LoVo (cell line): ENCODE measurements at places on chromosomes 7 and 10.
A peak's percentile ranks its signal among the peaks of the same experiment; 100 is the strongest.

GRCh38 chr7:43199371-43200160 is 87.1 kb downstream of the HECW1 start:
- no peak for DNase-seq

DNA sequence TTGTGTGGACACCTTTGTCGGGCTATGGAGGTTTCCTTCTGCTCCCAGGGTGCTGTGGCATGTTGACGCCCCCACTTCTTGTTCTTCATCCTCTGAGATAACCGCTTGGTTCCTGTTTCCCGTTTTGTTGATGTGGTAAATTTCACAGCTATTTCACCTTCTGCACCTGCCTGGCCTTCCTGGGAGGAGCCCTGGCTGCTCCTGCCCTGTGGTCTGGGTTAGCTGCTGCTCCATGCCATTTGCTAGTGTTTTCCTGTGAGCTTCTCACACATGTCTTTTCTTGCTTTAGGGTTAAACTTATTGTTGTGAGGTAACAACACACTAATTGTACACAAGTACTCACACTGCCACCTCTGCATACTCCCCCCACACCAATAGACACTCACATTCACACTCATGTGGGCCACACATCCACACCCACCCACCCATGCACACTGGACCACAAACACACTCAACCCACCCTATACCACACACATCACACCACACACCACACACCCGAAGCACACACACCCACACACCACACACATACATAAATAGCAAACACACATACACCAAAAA is 46.5 kb upstream of the MSMB start:
- DNase-seq = no peak

GRCh38 chr10:63720072-63720537 is 198.9 kb downstream of the REEP3 start:
- DNase-seq = peak; percentile 68

DNA sequence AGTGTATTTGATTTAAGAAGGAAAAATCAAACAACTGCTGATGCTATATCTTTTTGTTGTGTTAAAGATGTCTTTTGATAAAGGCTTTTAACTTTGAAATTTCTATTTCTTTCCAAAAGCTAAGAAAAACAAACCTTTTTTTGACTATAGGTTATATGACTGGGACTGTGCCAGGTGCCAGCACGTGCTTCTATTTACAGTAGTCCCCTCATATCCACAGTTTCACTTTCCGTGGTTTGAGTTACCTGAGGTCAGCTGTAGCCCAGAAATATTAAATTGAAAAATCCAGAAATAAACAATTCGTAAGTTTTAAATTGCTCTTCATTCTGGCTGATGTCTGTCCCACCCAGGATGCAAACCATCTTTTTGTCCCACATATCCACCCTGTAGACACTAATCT is 104.3 kb downstream of the BBS9 start:
- DNase-seq = no peak

GRCh38 chr7:35418716-35419390 is 165.0 kb upstream of the TBX20 start:
- no peak for DNase-seq

DNA sequence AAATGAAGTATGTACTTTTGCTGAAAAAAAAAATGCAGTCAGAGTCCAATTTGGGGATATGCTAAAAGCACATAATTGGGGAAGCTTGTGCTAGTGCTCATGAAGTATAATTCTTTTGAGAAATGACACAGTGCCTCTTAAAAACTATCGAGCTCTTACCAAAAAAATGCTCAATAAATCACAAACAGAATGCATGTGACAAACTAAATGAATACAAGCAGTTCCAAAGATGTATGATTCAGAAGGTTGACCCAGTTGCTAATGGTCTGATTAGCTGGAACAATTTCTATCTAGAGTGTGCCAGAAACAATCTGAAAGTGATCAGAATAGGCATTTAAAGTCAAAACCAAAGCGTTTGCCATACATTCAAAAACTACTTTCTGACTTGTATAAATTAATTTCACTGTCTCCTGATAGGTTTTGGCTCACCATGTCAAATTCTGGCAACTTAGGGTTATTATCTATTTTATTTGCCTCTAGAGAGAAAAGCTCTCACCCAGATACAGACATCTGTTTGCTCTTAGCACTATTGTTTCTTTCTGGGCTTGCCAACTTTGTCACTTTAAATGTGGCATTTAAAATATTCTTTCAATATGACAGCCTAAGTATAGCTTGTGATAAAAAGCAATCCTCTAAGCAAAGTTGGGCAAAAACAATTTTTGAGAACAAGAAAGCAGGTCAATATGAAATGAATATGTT is 114.7 kb upstream of the AHR start:
- no peak for DNase-seq

GRCh38 chr10:97319671-97320479 is 804 bp downstream of the FRAT1 start:
- no peak for DNase-seq

- no peak for DNase-seq
These were observed 124.8 kb upstream of the PDLIM1 start for GRCh38 chr10:95415621-95416031.

DNA sequence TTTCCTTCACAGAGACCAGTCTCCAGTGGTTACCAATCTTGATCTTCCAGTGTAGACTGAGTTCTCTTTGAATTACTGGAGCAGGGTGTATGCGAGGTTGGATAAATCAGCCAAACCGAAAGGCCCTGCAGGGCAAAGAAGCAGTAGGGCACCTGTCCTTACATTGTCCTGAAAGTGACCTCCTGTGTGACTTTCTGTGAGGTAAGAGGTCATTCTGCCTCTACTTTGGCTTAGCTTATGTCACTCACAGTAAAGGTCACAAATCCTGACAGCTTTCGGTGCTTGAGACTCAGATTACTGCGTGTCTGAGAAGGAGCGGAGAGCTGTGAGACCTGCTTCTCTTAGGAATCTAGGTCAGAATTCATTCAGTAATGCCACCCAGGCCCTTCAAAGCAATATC is 252.7 kb upstream of the ETV1 start:
- DNase-seq = no peak

DNA sequence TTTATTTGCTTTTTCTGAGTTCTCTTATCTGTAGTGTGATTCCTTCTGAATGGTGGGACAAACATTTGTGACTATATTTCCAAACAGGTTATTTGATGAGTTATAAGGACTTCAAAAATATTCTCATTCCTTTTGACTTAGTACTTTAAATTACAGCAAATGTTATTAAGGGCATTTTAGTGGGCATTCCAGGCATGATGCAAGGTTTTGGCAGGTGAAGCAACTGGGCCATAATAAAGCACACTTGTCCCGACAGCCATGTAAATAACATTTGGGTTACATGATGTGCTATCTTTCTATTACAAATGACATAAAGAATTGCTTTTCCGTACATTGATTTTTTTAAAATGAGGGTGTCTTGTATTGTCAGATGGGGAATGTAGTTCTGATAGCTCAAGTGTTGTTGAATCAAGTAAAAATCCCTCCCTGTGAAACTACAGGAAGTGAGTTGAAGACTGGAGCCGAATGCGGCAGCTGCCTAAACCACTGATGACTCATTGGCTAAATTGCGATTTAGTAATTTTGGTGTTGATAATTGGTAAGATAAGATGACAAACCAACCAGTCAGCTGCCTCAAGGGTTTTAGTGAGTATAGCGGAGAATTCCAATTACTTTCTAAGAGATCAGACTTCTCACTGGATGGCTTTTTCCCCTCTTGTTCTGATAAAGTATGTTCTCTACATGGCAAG is 231.3 kb upstream of the NPY start:
- peak; percentile 26 for DNase-seq

DNA sequence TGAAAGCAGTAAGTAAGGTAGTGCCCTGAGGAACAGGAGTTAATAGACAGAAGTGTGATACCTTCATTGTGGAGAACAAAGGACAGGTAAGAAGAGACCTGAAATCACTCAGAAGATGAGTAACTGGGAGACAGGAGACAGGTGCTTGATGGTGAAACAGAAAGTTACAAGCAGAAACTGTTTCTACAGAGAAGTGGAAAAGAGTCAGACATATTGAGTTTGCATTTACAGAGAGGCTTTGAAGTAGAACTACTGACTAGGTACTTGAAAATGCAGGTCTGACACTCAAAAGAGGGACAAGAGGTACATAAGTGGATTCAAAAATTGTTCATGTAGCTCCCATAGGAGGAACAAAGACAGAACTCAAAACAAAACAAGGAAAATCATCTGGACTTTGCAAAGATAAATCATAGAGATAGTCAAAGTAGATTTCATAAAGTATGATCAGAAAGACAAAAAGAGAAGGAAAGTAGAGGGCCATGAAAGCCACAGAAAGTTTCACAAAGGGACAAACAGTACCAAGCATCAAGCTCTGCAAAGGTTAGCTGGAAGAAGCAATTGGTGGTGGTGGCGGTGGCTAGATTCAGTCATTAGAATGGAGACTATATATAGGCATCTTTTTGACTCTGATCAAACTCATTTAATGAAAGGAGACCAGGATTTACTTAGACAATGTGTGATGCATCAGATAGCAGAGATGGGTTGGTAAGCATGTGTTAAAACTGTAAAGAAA is 198.4 kb downstream of the PCLO start:
- DNase-seq = no peak

- no peak for DNase-seq
These were observed 265.3 kb downstream of the HDAC9 start for GRCh38 chr7:18760631-18761445.
